ENCODE measurements at places on chromosomes 2 and 18.

DNA sequence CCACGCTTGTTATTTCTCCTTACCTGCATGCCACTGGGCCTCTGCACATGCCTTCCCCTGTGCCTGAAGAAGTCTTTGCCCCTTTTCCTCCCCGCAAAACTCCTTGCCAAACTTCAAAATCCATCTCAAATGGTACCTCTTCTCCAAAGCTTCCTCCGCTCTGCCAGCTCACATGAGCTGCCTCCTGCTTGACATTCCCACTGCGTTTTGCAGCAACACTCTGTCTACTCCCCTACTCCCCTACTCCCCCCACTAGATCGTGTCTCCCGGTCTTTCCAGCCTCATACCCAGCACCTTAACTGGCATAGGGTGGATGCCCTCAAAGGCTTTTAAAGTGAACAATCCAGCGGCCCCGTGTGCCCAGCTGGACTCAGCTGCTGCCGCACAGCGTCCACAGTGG, 65.8 kb downstream of the TNS1 start:
- DNase-seq: no peak

- no peak for DNase-seq
Measured at GRCh38 chr2:232900811-232901735, 31.0 kb downstream of the SNORC start.

GRCh38 chr2:18498531-18498930, 61.9 kb downstream of the RDH14 start:
- no peak for DNase-seq

- DNase-seq: no peak
Measured at GRCh38 chr18:59646963-59647307, 50.3 kb downstream of the CCBE1 start.

- no peak for DNase-seq
Measured at GRCh38 chr2:69993708-69994107, 32.3 kb upstream of the ASPRV1 start.

GRCh38 chr2:131543385-131543891, 15.8 kb downstream of the CCDC74A start:
- DNase-seq: no peak

DNA sequence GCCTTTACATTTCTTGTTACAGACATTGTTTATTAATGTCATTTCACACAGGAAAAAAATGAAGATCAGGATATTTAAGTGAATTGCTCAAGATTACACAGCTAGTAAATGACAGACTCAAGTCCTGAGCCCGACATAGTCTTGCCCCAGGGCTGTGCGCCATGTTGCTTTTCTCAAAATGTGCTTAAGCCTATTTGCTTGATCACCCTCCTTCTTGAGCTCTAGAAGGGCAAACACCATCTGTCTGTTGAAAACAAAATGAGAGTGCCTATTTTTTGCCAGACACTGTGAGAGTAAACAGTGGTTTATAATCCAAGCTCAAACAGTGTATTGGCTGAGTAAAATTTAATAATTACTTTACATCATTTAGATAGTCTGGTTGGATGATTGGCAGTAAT, 34.8 kb upstream of the HNMT start:
- no peak for DNase-seq

DNA sequence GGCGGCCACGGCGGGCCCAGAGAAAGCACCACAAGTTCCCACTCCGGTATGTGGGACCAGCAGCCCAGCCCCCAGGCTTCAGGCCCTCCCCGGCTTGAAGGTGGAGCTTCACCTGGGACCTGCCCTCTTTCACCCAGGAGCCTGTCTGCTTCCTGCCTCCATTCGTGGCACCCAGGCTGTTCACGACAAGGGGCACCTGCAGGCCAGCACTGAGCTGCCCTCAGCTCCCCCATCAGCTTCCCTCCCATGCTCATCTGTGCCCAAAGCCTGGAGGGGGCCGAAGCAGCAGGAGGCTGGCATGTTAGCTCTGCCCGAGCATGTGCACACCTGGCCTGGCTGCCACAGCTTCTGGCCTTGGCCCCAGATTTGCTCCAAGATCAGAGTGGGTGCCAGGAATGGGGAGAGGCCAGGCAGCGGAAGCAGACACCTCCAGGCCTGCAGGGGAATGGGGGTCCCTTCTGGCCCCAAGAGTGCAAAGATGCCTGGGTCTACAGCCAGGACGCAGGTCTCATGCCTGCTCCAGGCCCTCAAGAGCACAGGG, 312.4 kb upstream of the SYT4 start:
- no peak for DNase-seq

- no peak for DNase-seq
Measured at GRCh38 chr2:53668624-53669026, 99.0 kb upstream of the CHAC2 start.

- no peak for DNase-seq
Measured at GRCh38 chr2:230668184-230668938, 44.3 kb upstream of the CAB39 start.

DNA sequence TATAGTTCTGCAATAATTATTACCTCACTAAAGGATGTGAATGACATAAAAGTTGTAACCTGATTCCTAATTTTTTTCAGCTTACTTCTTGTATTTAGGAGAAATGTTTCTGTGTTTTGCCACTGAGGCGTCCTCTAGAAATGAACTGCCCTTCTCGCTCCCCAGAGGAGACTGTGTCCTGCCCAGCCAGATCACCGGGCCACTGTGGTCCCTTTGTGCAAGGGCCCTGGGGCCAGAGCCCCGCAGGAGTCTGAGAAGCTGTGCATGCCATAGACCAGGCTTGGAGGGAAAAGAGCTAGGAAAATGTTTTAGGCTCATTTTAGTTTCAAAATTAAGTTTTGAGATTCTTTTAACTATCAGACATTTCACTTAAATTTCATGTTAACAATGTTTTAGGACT, 31.1 kb upstream of the LDLRAD4 start:
- DNase-seq: no peak

GRCh38 chr2:28163028-28163427, 229.6 kb upstream of the FOSL2 start:
- DNase-seq: no peak

DNA sequence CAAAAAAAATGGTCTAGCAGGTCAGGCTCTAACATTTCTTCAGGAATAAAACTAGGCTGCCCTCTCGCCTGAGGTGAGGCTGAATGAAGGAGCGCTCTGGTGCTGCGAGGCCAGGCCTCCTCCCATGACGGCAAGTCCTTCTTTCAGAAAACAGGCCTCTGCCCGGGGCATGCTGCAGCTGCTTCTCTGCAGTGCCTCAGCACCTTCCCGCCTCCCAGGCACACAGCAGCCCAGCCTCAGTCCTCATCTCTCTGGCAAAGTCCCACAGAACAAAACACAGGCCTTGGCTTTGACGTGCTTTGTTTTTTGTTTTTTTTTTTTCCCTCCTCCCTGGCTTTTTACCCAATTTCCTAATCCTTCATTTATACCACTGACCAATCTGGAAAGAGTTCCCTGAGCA, 74.8 kb downstream of the BCL11A start:
- no peak for DNase-seq

- DNase-seq: no peak
Measured at GRCh38 chr18:51865538-51865937, 474.5 kb upstream of the DCC start.

DNA sequence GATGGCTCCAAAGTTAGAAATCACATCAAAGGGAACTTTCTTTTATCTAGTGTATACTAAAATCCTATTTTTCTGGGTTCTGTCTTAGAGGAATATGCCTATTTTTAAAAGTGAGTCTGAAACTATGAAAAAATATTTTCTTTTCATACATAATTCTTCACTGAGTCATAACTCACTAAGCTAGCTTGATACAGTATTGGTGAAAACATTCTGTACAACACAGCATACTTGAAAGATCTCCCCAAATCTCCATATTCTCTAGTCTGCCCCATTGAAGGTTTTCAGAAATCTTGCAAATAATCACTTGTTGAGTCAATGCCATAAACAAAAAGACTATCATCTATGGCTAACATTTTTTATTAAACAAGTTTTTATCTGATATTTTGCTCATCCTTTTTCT, 44.5 kb downstream of the COL3A1 start:
- DNase-seq: no peak

GRCh38 chr2:27081984-27082772, 3.8 kb downstream of the EMILIN1 start:
- no peak for DNase-seq

DNA sequence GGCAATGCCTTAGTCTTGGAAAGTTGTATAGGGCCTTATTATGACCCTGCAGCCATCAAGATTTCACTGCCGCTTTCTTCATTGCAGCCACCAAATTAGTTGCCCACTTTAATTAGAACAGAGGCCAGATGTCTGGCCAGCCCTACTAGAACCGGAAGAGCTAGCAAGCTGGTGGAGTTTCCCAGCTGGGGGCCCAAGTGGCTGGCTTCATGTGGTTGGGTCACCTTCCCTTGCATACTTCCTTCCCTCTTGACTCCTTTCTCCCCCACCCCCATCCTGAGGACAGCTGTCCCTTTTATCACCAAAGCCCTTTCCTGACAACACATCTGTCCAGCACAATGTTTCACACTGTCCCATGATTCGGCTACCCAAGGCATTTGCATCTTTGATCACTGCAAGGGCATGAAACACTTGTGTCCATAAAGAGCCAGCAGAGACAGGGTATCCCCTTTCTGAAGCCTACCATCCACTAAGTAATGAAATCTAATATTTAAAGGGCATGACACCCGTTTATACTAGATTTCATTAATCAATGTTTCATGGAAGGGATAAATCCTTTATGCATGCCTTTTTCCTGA, 187.2 kb downstream of the BCL11A start:
- no peak for DNase-seq

- no peak for DNase-seq
Measured at GRCh38 chr2:191758518-191759507, 80.9 kb downstream of the NABP1 start.

DNA sequence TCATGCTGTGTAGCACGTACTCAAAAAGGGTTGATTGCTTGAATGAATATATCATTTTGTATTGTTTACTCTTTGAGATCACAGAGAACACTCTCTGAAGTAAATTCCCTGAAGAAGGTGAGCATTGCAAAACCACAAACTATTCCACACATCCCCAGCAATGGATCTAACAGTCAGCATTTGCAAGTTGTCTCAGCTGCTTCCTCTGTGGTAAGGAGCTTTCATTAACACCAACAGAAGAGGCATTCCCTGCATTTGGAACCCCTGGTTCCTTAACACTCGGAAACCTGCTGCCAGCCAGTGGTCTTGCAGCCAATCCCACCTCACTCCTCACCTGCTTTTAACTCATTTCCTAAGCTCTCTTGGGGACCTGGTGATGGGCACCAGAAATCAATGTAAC, 108.4 kb downstream of the IRS1 start:
- no peak for DNase-seq

DNA sequence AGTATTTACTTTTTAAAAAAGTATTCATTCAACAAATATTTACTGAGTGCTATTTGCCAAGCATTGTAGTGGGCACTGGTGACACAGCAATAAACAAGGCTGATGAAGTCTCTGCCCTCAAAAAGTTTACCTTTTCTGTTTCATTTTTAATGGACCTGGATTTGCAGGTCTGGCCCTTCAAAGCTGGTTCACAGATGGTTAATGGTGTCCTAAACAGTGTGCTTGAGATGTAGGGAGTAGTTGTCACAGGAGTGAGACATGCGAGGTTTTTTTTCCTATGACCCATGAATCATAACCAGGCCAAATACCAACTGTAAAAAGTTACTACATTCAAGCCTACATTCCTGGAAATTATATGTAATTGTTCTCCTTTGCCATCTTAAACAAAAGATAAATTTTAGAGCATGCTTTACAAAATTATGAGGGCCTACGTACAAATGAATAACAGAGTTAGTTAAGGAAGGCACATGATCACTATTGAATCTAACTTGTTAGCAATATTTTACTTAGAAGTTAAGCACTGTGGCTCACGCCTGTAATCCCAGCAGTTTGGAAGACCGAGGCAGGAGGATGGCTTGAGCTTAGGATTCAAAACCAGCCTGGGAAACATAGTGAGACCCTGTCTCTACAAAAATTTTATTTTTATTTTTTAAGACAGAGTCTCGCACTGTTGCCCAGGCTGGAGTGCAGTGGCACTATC, 223.9 kb downstream of the MBD5 start:
- DNase-seq: no peak

DNA sequence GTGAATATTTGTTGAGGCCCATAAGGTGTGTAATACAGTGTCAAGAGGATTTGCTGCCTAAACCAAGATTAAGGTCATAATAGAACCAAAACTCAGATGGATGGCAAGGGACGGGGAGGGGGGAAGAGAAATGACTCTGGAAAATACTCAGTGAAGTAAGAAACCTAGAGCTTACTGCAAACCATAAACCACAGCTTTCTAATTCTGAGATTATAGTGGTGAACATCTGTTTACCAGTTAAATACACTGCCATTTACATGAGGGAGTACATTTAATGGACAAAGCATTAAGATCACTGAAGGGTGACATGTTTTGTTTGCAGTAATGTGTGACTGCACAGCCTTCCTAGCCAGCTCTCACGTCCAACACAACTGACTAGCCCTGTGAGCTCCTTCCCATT, 19.8 kb downstream of the EVX2 start:
- DNase-seq: peak; percentile 49

- no peak for DNase-seq
Measured at GRCh38 chr2:80252294-80252986, 52.1 kb downstream of the LRRTM1 start.

DNA sequence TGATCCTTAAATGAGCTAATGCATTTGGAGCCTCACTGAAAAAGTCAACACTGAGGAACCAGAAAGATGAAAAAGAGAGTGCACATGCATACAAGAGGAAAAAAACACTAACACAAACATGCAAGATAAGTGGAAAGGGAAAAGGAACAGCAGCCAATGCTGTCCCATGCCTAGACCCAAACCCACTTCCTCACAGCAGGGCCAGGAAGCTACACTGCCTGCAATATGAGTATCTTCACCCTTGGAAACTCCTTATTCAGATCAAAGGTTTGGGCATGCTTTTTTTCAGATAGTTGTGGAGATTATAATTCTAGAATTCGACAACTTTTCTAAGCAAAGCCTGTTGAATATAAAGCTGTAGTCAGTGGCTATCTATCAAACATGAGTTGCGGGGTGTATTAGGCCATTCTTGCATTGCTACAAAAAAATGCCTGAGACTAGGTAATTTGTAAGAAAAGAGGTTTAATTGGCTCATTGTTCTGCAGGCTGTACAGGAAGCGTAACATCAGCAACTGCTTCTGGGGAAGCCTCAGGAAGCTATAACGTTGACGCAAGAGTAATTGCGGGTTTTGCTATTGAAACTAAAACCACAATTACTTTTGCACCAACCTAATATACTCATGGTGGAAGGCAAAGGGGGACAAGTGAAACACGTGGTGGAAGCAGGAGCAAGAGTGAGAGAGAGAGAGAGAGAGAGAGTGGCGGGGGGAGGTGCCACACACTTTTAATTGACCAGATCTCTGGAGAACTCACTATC, 138.2 kb downstream of the MBD2 start:
- no peak for DNase-seq

- no peak for DNase-seq
Measured at GRCh38 chr2:197209742-197210408, 100.7 kb downstream of the ANKRD44 start.

GRCh38 chr2:161418275-161418714, 2.2 kb downstream of the TBR1 start:
- DNase-seq: no peak

DNA sequence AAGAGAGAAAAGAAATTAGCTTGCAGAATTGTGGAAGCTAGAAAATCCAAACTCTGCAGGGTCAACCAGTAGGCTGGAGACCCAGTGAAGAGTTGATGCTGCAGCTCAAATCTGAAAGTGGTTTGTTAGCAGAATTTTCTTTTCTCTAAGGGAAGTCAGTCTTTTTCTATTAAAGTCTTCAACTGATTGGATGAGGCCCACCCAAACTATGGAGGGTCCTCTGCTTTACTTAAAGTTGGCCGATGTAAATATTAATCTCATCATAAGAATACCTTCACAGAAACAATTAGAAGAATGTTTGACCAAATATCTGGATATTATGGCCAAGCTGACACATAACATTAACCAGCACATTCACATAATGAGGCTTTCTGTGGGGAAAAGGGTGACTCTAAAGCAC, 73.7 kb downstream of the FTCDNL1 start:
- no peak for DNase-seq

Measured in NCI-H2081 treated with DMSO at 0.1 percent for 48 hours (cell line).